SK-N-SH (cell line): ENCODE measurements at places on chromosomes 12 and 14.

GRCh38 chr12:124229520-124229919 lies 65.4 kb upstream of the RFLNA start:
- DNase-seq: no peak

DNA sequence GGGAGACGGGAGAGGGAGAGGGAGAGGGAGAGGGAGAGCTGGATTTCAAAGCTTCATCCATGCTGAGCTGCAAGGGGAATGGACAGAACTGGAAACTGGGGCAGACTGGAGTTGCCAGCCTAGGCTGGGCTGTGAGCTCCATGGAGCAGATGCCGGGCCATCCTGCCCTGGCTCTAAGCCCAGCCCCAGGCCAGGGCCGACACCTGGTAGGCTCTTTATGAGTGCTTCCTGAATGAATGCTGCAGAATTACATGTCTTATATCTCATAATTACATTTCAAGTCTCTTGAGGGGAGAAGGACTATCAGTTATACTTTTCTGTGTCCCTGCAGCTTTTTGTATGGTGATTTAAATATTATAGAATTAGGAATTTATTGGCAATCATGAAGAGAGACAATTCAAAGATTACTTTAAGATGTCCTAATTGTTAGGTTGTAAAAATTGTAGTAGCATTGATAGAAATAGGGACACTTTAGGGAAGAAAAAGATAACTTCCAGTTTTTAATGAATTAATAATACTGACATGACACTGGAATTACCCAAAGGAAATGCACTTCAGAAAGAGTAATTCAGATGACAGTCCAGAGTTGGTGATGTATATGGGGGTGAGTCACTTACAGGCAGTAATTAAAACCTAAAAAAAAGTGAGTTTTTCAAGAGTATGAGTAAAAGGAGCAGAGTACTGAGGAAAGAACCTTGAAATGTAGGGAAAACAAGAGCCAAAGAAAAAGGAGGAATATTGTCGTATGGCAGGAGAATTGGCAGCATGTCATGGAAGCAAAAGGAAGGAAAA lies 29.0 kb downstream of the SCYL2 start:
- DNase-seq: no peak

DNA sequence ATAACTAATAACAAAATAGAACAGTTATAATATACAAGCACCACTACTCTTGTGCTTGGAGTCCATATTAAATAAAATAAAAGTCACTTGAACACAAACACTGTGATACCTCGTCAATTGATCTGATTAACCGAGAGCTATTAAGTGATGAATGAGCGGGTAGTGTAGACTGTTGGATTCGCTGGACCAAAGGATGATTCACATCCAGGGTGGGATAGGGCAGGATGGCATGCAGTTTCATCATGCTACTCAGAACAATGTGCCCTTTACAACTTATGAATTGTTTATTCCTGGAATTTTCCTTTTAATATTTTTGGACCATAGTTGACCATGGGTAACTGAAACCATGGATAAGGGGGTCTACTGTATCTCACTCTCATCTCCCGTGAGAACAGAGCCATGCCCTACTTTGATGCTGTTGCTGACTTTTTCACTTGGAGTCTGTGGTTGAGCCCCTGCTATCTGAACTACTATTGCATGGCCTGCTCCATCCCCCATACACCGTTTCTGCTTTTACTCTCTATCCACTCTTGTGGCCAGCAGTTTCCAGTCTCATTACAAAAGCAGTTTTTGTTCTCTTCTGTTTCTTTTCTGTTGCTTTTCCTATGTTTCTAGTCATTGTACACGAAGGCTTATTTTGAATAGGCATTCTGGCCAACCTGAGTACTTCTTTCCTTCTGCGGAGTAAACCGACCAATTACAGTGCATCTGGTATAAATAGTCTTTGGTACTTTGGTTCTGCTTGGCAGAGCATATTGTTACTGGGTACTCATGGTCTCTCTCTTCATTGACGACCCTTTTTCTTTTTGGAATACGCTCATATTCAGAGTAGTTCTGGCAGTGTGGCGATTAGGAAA lies 12.2 kb downstream of the TMTC2 start:
- no peak for DNase-seq

DNA sequence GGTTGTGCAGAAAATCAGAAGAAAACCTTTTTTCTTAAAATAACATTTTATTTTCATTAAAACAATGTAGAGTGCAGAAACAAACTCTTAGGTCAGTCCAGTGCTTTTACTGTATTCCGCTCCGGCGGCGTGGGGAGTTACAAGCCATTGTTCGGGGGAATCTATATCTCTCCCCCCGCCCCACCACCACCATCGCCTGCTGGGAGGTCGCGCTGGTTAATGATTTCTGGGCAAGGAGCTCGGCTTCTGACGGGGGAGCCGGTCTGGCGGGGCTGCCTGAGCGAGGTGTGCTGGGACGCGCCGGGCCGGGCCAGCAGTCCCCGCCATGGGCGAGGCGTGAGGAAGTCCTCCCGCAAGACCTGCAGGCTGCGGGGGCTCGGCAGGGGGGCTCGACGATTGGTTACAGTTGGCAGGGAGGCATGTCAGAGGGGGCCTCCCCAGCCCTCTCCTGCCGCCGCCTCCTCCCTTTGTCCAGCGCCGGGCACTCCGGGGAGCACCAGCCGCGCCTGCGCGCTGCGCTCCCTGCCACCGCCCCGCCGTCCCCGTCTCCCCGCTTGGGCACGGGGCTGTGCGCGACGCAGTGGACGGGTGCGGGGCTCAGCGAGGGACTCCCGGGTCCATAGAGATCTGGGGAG lies 1.0 kb upstream of the DUSP6 start:
- DNase-seq: peak; percentile 94

DNA sequence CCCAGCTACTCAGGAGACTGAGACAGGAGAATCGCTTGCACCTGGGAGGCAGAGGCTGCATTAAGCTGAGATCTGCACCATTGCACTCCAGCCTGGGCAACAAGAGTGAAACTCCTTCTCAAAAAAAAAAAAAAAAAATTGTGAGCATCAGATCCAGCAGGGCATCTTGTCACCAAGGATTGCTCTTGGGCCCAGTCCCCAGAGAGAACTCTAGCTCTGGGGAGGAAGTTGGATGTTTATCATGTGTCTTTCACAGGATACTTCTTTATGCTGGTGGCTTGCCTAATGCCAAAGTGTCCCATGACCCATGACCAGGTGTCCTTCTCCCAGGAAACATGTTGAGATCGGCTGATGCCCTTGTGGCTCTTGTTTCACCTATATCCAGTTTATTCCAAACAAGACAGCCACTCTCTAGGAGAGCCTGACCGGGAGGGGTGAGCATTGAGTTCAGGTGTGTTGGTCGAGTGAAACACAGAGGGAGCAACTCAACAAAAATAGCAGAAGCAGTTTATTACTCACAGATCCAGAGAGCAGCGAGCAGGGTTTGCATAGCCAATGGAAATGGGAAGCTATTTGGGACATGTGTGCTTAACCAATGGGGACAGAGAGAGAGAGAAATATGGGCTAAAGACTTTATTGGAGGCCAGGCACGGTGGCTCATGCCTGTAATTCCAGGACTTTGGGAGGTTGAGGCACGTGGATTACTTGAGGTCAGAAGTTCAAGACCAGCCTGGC lies 6.6 kb upstream of the TCHP start:
- DNase-seq: no peak

- DNase-seq: no peak
Measured at GRCh38 chr12:47411966-47412365, 293.9 kb downstream of the RPAP3 start.

- DNase-seq: no peak
Measured at GRCh38 chr12:66280561-66280960, 21.7 kb upstream of the HELB start.

DNA sequence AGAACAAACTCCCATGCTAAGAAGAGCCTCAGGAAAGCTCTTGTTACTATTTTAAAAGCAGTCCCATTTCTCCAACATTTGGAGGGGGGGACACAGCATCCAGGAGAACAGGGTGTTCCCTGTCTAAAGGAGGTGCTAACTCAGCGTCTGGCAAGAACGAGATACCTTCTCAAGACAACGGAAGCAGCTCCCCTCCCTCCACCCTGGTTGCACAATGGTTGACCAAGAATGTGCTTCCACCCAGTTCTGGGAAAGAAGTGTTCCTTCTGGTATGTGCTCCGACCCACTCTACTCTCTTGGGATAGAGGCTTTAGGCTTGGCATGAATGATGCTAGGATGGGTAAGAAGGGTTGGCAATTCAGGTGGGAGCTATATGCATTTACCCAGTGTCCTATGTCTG lies 1.5 kb upstream of the KRT6A start:
- no peak for DNase-seq

- DNase-seq: no peak
Measured at GRCh38 chr12:56804169-56804568, 41.0 kb downstream of the HSD17B6 start.

GRCh38 chr12:119727600-119728443 lies 59.9 kb downstream of the PRKAB1 start:
- no peak for DNase-seq

DNA sequence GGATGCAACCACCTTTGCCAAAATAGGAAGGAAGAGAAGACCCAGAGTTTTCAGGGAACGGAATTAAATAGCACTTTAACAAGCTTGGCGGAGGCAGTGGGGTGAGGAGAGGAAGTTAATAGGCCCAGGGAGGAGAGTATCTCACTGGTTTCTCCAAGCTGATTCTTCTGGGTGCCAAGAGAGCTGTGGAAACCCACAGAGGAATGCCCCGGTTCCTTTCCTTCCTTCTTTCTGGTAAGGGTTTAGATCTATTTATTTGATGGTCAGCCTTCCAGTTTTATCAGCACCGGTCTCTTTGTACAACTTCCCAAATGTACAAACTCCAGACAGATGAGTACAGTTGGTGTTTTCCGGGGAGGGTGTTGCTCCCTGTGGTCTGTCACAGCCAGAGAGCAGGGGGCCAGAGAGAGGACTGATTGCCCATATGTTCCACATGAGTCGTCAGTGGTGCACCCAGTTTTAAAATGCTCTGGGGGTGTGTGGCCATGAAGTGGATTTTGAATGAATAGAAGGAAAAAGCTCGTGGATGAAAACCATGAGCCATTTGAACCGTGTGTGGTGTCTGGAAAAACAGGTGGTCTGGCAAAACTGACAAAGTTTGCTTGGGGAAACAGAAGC lies 26.6 kb downstream of the PRKCH start:
- no peak for DNase-seq

- no peak for DNase-seq
Measured at GRCh38 chr12:131628766-131629448, 82.0 kb upstream of the SFSWAP start.

DNA sequence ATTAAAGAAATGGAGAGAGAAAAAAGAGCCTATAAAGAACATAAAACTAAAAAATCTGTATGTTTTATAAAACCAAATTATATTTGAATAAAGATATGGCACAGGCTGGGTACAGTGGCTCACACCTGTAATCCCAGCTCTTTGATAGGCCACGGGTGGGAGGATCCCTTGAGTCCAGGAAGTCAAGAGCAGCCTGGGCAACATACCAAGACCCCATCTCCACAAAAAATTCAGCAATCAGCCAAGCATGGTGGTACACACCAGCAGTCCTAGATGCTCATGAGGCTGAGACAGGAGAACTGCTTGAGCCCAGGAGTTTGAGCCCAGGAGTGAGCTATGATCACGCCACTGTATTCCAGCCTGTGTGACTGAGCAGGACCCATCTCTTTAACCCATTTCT lies 74.9 kb downstream of the EPS8 start:
- DNase-seq: no peak

GRCh38 chr14:72567226-72567625 lies 326.7 kb downstream of the DPF3 start:
- no peak for DNase-seq

DNA sequence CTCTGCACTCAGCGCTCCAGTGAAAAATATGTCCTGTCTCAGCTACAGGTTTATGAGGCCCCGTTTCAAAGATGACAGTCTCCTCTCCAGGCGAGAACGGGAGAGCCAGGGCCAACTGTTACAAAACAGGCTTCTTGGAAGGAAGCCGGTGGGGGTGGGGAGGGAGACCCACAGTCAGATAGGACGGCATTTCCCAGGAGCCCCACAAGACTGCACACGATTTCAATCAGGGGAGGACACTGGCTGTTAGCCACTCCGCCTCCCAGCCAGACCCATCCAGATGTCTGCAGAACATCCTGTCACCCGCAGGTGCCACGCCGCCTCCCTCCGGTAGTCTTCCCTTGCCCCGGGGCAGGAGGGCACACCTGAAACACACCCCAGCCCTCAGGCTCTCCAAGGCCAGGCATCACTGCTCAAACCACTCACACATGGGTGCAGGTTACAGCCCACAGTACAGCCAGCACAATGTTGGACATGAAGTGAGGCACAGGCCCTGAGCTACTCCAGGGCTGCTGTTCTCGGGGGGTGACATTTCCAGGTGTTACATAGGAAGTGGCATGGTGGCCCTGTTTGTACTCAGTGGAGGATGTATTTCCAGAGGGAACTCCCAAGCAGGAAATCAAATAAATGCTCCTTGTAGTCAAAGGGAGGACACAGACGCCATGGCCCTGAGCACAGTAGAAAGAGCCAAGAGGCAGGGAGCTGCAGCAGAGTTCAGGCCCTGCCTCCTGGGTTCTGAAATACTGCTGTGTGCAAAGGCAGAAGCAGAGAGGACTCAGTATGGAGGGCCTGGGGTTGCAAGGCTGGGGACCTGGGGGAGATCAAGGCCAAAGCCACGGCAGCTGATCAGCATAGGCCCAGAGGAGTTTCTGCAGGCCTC lies 138.1 kb downstream of the BCL11B start:
- DNase-seq: peak; percentile 1

GRCh38 chr14:75506930-75507329 lies 15.3 kb upstream of the BATF start:
- no peak for DNase-seq

- DNase-seq: no peak
Measured at GRCh38 chr14:89382487-89382886, 34.5 kb downstream of the FOXN3 start.

- no peak for DNase-seq
Measured at GRCh38 chr12:8058506-8058905, 7.7 kb downstream of the C3AR1 start.

- no peak for DNase-seq
Measured at GRCh38 chr14:93857500-93858283, 69.4 kb upstream of the PRIMA1 start.

GRCh38 chr14:84162633-84163032 lies 1367.3 kb upstream of the FLRT2 start:
- no peak for DNase-seq

- no peak for DNase-seq
Measured at GRCh38 chr12:103905730-103906349, 24.4 kb upstream of the HSP90B1 start.

DNA sequence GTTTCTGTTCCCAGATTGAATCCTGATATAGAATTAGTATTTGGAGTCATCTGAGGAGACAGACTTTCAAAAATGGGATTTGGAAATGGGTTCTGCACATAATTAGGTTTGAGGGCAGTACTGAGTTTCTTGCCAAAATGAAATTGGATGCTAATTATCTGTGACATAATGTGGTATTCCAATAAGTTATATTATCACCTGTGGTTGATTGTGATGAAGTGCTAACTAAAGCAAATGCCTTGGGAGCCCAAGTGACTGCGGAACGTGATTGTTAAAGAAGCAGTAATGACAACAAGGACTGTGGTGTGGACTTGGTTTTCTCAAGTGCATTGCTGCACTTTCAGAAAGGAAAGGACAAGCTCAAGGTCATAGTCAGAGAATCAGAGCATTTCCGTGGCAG lies 337.0 kb downstream of the IPO8 start:
- DNase-seq: no peak

- no peak for DNase-seq
Measured at GRCh38 chr14:61113561-61114225, 132.6 kb downstream of the SLC38A6 start.

- no peak for DNase-seq
Measured at GRCh38 chr12:59005193-59005955, 85.1 kb upstream of the LRIG3 start.
